ENCODE measurements at places on chromosomes 2 and 18.

DNA sequence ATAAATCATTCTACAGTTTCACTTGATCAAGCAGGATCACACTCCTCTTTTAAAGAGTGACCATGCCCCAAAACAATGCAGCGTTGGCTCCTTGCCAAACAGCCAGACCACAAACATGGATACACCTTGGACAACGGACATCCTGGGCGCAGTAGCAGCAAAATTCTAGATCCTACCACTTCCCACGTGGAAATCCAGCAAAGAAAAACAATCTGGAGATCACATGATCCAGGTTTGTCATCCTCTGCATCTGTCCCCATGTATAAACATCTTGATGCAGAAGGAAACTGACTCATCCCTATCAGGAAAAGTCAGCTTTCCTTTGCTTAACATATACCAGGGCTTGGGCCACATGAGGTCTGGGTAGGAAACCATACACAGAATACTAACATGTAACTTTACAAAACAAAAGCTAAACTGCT lies 53.1 kb downstream of the ZNF521 start:
- DNase-seq = peak; percentile 21

DNA sequence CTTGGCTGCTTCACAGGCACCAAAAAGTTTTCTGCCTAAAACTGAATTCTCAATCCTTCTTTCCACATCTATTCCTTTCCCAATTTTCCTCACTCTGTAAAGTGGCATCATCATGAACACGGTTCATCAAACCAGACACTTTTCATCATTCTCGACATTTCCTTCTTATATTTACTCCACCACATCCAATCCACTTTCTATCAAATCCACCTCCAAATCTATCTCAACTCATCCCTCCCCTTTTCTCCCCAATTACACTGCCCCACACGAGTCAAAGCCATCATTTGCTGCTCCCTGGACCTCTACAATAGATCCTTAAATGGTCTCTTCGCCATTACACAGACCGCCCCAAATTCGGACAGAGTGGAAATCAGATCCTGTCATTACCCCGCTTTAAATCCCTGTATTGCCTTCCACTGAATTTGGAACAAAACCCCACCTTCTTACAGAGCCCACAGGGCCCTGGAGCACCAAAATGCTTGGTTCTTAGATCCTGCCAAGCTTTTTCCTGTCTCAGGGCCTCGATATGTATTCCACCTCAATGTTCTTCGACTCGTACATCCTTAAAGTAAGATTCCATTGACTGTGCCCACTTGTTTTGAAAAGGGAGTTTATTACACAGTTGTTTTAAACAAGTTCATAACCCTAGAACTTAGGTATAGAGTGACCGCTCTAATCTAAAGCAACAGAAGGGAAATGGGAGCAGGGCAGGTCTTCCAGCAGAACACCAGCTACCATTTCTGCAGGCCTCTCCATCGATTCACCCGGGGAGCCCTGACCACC lies 856 bp downstream of the ACAA2 start:
- DNase-seq = peak; percentile 45

GRCh38 chr2:12486205-12487118 lies 230.3 kb upstream of the TRIB2 start:
- no peak for DNase-seq

DNA sequence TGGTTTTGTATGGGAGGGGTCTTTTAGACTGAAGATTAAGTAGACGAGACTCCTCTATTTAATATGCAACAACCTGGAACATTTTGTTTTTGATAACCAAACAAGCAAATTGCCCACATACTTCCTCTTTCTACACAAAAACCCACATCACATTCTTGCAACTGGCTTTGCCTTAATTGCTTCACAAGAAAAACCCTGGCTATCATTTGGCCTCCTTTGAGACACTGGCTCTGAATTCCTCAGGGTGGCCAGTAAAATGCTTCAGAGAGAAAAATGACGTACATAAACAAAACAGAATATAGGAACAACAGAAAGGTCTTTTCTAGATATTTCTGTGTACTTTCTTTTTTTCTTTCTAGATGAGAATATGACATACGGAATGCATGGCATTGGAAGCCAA lies 103.0 kb downstream of the TRIB2 start:
- no peak for DNase-seq

- no peak for DNase-seq
These were observed 22.5 kb downstream of the ARHGAP25 start for GRCh38 chr2:68757081-68757480.

DNA sequence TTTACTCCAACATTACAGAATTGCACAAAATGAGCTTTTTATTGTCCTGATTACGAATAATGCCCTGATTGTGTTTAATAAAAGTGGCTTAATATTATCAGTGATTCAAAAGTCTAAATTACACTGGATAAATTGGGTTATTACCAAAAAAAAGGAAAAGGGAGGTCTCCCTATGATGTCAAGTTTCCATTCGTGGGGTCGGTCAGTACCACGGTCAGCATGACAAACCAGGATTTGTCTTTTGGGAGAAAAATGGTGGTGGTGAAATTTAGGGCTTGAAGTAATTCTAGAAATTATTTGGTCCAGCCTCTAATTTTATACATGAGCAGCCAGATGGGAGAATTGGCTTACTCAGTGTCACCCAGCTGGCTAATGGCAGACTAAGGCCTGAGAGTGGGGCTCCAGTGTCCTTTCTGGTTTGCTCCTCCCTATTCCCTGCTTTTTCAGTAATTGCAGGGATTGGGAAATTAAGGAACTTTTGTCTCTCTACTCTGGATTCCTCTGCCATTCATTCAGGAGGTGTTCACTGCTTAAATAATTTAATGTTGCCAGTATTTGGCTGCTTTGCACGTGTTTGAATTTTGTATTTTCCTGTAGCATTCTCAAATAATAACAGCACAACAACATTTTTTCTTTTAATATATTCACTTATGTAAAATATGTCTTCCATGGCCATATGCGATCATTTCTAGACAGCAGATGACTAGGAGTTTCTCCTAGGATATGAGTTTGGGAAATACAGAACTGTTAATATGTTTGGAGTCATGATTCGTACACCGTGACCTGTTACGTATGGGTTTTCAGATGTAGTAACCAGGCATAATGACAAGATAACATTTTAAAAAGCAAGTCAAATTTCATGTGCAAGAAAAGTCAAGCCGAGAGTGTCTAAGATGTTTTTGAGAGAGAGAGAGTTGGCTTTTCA lies 128.9 kb upstream of the NOSTRIN start:
- no peak for DNase-seq

- DNase-seq = no peak
These were observed 1.6 kb downstream of the RAB27B start for GRCh38 chr18:54829856-54830255.

GRCh38 chr2:10211844-10212422 lies 89.4 kb downstream of the RRM2 start:
- no peak for DNase-seq

- peak; percentile 96 for DNase-seq
These were observed 86.6 kb downstream of the ITGB1BP1 start for GRCh38 chr2:9336576-9337314.

DNA sequence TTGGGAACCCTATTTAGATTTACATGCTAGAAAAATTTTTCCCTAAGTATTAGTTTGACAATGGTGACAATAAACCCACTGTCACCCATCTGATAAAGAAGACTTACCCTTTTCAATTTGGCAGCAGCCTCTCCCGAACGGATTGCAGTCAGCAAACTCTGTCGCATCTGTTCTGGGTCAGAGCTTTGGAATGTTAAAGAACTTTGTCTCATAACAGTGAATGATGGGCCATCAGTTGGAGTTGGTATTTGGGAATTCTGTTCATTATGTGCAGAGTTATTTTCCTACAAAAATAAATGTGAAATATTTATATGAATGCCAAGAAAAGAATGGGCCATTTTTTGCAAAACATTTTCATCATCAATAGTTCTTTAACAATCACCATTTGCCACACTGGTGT lies 70.8 kb upstream of the GRB14 start:
- no peak for DNase-seq

DNA sequence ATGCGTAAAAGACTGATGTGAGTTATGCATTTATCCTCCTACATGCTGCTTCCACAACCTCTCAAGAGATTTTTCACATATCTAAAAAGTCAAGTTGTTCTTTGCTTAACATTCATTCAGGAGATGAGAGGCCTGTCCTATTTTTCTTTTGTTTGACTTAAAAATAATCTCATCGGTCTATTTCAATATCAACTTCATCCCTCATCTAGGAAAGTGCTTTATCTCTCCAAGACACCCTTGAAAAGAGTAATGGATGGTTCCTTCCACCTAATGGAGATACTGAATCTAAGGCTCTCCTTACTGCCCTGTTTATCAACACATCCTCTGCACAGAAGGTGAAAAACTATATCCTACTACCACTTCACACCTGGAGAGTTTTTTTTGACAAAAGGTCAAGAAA lies 2.4 kb downstream of the NFE2L2 start:
- DNase-seq = no peak

DNA sequence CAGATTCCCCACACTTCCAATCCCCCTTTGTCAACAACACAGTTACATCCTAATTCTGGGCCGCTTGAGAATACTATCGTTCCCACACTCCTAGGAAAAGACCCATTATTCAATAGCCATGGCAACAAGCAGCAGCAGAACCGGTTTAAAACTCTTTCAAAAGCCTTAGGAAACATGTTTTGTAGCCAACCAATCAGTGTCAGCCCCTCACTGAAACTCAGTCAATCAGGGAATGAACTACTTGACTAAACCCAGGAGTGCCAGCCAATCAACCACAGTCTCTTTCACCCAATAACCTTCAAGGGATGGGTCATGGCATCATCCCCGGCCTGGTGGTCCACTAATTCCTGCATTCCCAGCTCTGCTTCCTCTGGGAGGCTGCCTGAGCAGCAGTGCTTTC lies 204.8 kb upstream of the HS6ST1 start:
- no peak for DNase-seq

DNA sequence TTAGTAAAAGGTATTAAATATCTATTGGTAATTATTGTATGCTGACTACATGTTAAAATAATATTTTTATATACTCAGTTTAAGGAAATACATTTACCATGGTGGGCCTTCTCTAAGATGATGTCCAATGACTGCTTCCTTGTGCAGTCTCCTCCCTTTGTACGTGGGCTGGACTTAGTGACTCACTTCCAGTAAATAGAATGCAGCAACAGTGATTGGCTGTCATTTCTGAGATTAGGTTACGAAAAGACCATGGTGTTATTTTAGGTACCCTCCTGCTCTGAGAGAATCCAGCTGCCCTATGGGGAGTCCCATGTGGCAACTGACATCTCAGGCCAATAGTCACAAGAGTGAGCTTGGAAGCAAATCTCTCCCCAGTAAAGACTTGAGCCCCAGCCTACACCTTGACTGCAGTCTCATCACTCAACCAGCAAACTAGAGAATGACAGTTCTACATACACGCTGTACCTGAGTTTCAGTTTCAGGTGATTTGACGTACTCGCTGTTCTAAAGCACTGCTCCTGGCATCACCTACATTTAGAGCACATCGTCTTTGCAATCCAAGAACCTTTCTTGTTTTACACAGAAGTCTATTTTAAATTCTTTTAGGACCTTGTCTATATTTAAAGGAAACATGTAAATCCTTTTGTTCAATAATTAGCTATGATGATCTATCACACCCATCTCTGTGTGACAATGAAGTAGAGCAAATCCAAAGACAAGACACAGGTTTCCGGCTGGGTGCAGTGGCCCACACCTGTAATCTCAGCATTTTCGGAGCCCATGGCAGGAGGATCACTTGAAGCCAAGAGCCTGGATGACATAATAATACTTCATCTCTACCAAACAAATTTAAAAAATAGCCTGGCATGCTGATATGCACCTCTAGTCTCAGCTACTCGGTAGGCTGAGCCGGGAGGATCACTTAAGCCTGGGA lies 87.2 kb downstream of the COBLL1 start:
- DNase-seq = no peak

GRCh38 chr2:226970362-226970761 lies 134.5 kb downstream of the RHBDD1 start:
- DNase-seq = no peak

DNA sequence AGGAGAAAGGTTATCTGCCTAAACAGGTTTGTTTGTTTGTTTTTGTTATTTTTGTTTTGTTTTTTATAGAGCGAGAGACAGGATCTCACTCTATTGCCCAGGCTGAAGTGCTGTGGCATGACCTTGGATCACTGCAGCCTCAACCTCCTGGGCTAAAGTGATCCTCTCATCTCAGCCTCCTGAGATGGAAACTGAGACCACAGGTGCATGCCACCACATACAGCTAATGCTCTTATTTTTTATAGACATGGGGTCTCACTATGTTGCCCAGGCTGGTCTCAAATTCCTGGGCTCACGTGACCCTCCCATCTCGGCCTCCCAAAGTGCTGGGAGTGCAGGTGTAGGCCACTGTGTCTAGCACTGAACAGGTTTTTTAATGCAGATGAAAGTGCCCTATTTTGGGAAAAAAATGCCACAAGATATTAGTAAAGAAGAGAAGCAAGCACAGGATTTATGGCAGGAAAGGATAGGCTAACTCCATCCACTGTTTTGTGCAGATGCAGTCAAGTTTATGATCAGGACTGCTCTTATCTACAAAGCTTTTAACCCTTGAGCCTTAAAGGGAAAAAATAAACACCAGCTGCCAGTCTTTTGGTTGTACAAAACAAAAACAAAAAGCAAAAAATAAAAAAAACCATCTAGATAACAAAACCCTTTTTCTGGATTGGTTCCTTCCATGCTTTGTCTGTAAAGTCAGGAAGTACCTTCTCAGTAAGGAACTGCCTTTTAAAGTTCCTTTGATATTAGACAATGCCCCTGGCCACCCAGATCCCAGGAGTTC lies 29.4 kb downstream of the MAP4K3 start:
- DNase-seq = no peak

GRCh38 chr2:240302041-240302440 lies 133.4 kb upstream of the GPC1 start:
- no peak for DNase-seq

DNA sequence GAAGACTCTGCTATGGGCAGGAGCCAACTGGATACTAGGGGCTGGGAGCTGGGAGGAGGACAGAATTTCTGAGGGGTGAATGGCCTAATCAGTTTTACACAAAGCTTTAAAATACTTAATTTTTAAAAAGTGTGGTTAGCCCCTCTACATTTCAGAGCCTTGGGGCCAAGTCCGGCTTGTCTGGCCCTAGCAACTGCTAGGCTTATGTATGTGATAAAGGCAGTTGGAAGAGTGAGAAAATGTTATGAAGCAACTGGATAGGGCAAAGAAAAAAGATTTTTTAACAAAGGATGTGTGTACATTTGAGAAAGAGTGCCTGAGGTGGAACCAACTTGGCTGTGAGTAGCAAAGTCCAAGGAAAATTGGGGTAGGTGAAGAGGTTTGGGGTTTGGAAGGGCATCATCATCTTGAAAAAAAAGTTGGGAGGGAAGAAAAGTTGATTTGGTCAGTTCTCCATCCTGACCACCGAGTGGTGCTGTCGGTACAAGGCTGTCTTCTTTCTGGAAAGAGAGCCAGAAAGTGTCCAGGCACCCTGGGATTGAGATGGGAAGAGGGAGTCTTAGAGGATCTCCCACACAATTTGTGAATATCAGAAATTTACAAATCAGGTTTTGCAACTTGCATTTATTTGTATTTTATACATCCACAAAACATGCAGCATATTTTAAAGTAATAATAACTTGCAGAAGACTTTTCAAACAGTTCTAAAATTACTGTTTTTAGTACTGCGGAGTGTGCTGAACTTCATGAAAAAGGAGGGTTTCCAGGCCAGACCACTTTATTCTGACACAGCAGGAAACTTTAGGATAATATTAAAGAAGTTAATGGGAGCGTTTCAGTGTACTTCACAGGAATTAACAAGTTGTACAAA lies 10.5 kb upstream of the CDK15 start:
- DNase-seq = no peak

GRCh38 chr2:189876271-189876670 lies 92.0 kb downstream of the PMS1 start:
- DNase-seq = no peak

- no peak for DNase-seq
These were observed 743.6 kb upstream of the FANCL start for GRCh38 chr2:58984731-58985130.

Measured in NCI-H748 treated with DMSO at 0.1 percent for 48 hours (cell line).